ENCODE measurements at places on chromosomes 12 and 14.

GRCh38 chr14:84040101-84040500, 1489.8 kb upstream of the FLRT2 start:
- DNase-seq: no peak

GRCh38 chr12:124363353-124363965, 68.6 kb downstream of the RFLNA start:
- DNase-seq: no peak

- no peak for DNase-seq
Measured at GRCh38 chr12:32265951-32266350, 133.4 kb upstream of the FGD4 start.

GRCh38 chr14:23385642-23386265, 8.9 kb downstream of the CMTM5 start:
- no peak for DNase-seq

- peak; percentile 72 for DNase-seq
Measured at GRCh38 chr12:59005193-59005955, 85.1 kb upstream of the LRIG3 start.

DNA sequence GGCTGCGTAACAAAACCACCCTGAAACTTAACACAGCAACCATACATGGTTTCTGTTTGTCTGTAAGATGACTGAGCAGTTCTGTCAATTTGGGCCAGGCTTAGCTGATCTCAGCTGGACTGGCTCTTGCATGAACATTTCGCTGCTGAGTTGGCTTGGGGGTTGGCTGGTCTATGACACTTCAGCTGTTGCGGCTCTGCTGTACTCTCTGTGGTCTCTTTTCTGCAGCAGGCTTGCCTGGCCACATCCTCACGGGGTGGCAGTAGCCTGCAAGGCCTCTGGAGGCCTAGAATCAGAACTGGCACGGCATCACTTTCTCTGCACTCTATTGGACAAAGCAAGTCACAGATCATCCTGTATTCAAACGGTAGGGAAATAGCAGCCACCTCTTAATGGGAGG, 216.2 kb downstream of the BCL11B start:
- DNase-seq: no peak

DNA sequence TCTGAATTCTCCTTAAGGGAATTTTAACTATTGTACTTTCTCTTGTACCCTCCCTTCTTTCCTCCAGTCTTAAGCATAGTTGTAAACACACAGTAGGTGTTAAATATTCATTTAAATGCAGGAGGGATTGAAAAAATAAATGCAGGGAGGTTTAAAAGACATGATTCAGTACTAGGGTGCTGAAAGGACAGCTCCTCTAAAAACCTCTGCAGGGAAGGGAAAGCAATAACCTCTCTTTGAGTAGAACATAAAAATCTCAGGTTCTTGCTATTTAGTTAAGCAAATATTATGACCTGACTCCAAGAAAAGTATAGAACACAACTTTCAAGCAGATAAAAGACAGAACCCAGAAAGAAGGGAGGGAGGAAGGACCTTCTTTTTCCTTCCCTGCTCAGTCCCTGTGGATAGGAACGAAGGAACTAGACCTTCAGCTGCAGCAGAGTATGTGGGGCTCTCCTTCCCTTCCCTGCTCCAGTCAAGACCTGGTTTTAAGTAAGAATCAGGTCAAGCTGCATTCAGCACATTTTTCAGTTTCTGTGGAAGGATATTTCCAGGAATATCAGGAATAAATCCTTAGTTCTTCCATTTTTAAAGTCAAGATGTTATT, 4.7 kb downstream of the MAP3K9 start:
- no peak for DNase-seq

DNA sequence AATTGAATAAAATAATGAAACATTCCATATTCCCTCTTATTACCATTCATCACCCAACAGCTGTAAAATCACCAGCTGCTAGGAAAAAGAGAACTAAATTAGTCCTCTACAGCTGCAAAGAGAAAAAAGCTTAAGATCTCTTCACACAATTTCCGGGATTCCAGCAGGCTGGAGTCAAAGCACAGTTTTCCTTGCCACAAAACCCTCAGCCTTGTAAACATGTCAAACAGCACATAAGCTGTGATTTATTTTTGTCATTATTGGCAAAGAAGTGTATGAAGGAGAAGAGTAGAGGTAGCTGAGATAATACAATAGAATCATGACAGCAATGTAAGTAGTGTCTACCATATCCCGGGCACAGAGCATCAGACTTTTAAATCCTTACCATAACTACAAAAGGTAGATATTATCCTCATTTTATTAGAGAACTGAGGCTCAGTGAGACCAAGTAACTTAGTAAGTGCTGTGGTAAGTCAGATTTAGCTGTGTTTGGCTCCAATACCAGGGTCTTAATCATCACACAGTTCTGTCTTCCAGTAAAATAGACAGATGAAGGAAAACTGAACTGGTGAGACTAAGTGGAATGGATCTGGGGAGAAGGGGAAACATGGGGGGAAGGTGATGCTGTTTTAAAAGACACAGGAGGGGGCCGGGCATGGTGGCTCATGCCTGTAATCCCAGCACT, 57.3 kb downstream of the NTN4 start:
- no peak for DNase-seq

GRCh38 chr12:46617167-46617566, 208.6 kb downstream of the SLC38A4 start:
- DNase-seq: peak; percentile 49

GRCh38 chr12:14774906-14775635, 28.2 kb downstream of the WBP11 start:
- no peak for DNase-seq

Data from AG09319 (cell line).